Stimulated activated CD4-positive, alpha-beta T cell treated with anti-CD3 and anti-CD28 coated beads, Interleukin-15, amount 100 ng/mL, for 24 hours (primary cell): ENCODE measurements at places on chromosomes 16 and 17.

DNA sequence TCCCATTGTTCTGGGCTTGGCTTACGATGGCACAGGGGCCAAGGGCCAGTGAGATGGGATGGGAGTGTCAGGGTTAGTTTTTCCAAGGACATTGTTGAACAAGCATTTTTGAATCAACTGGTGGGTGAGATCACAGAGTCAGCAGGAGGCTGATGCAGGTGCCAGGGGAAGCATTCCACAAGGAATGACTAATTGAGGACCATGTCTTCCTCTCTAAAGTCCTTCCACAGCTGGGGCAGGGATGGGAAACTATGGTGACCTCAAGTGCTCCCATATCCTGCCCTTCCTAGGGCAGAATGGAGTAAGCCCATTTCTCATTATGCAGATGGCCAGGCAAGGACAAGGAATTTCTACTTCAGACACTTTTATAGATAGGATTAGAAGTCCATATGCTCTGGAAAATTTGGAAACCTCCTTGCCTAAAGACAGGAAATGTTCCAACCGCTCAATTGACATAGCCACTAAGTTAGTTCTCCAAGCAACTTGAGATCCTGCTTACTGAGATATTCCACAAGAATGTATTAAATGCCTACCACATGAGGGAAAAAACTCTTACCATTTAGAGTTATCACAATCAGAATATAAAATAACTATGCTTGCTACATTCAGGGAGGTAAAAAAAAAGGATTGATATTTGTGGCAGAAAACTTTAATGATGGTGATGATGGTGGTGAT, 21.2 kb upstream of the ENGASE start:
- DNase-seq = no peak

GRCh38 chr17:50272246-50272645, 2.0 kb upstream of the TMEM92 start:
- no peak for DNase-seq

DNA sequence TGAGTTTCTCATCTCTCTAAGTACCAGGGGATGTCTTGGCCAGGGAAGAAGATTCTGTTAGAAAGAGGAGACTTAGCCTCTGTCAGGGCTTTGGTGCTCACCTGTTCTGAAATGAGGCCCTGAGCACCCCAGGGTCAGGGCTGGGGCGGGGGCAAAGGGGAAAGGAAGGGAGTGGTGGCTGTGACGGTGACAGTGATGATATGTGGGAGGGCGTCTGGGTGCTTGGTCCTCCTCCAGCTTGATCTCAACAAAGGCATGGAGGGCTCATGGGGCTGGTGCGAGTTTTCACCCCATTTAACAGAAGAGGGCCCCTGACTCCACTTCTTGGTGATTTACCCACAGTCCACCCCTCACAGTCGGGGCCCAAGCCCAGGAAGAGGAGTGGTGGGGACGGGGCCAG, 15.1 kb downstream of the SOX8 start:
- no peak for DNase-seq

GRCh38 chr16:3780570-3780969, 63.2 kb upstream of the TRAP1 start:
- DNase-seq = no peak

DNA sequence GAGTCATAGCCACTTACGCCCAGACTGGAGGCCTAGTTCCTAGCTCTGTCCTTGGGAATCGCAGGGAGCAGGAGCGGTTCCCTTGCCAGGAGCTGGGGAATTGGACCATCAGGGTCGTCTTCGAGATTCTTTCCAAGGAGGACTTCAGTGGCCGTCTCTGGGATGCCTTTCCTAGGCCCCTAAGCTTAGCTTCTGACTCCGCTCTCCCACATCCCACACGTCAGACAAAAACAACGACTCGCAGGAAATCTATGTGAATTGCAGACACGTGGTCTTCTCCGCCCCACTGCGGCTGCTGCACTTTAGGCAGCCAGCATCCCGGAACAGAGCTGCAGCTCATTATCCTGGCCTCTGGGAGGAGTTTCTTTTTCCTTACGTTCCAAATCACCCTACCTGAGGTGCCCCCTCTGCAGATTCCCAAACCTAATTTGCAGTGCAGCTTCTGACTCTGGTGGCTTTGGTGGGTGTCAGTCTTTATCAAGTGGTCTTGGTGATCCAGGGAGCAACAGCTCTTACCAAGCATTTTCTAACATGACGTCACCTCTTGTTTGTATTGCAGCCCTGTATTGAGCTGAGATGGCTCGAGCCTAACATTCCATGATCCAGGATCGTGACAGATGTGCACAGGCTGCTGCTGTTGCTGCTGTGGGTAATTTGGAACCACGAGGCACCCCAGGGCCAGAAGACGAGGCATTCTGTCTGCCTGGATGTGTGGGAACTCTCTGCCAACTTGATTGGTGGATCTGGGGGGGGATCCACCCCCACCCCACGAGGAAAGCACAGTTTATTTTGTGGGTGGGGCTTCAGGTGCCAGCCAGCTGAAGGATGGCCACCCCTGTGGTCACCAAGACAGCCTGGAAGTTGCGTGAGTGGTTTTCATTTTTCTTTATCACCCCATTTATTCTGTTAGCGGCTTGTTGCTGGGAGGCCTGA, 1.1 kb downstream of the KATNB1 start:
- DNase-seq = peak; percentile 61

- DNase-seq = no peak
These were observed 18.1 kb downstream of the ANKFN1 start for GRCh38 chr17:56171186-56171959.

DNA sequence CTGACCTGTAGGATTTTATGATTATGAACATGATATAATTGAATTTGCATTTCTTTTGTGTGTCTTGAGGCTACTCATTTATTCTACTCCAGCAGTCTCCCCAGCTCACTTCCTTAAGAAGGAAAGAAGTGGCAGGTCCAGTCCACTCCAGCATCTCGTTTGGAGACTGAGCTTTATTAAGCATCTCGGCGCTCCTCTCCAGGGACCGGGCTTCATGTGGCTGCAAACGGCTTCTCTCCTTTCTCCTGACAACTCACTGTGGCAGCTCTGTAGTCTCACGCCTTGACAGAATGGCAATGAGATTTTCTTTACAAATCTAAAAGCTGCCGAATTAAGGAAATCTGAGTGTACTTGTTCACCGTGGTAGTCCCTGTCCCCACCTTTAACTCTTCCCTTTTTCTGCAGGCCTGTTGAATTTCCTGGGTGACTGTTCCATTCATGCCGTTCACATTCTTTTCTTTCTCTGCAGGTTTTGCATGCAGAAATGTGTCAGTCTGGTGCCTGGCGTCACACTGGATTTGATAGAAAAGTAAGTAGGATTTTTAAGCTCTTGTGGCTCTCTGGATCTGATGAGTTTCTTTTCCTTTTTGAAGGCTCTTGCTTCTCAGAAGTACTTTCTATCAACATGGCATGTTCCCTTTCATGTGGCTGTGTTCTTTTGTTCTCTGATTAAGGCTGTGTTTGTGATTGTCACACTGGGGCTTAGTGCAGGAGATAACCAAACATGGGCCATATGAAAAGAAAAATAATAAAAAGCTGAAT, 200.5 kb upstream of the CHMP6 start:
- peak; percentile 35 for DNase-seq

- no peak for DNase-seq
These were observed 5.1 kb upstream of the RASL10B start for GRCh38 chr17:35726127-35726952.

DNA sequence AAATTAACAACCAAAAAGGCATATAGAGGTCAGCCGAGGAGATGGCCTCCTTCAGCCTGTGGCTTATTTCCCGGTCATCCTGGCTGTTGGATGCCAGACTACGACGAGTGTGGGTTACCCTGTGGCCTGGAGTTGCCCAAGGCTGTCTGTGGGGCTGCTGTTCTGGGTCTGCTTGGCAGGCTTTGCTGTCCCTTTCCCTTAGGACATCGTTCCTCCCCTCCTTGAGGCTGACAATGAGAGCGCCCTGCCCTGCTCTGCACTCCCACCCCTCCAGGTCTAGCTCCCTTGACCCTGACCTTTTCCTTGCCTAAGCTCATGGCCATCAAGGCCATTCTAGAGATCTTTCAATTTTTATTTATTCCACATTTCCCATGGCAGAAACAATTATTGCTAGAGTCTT, 1.9 kb upstream of the CBFB start:
- no peak for DNase-seq

DNA sequence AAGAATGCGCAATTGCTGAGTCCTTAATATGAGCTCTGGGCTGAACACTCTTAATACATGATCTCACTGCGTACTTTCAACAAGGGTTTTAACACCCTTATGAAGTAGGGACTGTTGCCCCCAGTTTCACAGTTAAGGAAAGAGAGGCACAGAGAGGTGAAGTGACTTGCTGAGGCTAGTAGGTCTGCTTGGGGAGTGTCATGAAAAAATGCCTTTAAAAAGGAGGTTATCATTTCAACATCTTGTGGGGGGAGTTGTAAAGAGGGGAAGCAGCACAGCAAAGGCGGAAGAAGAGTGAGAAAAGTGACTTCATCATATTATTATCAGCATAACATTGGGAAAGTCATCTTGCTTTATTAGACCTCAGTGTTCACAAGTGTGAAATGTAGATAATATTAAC, 2.1 kb downstream of the CCL4L2 start:
- DNase-seq = no peak

DNA sequence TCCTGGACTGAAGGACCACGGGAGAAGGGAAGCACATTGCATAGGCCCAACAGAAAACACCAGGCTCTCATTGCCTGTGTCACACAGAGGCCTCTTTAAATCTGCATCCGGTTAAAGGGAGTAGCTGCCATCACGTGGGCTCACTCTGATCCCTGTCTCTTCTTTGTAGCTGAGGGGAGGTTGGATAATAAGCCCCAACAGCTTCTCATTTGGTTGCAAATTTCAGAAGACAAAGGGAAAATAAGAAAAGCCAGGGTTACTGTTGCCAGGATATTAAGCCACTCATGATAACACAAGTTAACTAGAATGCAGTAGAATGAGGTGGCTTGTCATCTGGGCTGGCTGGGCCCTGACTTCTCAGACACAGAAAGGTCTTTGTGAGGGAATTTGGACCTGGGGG, 325.1 kb upstream of the ERCC4 start:
- DNase-seq = no peak

DNA sequence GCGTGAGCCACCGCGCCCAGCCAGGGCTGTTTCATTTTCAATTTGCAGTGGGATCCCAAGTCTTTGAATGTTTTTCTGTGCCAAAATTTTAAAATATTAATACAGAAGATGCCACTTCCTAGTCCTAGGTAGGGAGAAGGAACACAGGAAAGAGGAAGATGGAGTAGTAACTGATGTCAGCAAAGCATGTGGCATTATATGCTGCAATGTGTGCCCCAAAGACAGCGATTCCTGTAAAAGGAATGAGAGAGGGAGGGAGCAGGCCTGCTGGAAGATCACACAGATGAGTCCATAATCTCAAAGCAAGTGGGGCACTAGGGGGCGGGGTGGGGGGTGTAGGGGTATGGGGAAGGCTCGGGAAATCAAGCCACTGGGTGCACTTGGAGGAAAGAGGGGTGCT, 23.4 kb upstream of the SSTR2 start:
- no peak for DNase-seq

GRCh38 chr17:73733517-73733916, 89.3 kb upstream of the SDK2 start:
- no peak for DNase-seq

GRCh38 chr16:84756830-84757229, 57.0 kb downstream of the USP10 start:
- DNase-seq = no peak

DNA sequence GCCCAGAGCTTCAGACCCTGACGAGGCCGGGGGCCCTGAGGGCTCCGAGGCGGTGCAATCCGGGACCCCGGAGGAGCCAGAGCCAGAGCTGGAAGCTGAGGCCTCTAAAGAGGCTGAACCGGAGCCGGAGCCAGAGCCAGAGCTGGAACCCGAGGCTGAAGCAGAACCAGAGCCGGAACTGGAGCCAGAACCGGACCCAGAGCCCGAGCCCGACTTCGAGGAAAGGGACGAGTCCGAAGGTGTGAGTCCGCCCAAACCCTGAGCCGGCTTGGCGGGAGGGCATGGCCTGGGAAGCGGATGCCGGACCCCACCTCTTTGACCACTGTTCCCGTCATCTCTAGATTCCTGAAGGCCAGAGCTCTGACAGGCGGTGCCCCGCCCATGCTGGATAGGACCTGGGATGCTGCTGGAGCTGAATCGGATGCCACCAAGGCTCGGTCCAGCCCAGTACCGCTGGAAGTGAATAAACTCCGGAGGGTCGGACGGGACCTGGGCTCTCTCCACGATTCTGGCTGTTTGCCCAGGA, 4.4 kb downstream of the NOL3 start:
- DNase-seq = no peak

DNA sequence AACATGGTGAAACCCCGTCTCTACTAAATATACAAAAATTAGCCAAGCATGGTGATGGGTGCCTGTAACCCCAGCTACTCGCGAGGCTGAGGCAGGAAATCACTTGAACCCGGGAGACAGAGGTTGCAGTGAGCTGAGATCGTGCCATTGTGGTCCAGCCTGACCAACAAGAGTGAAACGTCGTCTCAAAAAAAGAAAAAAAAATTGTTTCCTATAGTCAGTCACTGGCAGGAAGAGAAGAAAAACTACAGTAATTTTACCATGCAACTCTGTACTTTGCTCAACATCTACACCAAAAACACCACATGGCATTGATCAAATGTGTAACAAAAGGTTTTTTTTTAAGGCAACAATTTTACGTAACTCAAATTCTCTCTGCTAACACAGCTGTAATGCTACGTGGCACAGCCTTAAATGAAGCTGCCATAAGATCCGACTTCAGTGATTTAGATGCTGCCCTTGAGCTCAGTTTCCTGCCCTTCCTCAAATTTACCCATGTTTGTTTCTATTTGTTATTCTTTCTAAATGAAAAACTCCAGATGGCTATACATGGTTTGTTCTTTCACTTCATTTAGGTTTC, 40.2 kb downstream of the CNOT1 start:
- DNase-seq = no peak

DNA sequence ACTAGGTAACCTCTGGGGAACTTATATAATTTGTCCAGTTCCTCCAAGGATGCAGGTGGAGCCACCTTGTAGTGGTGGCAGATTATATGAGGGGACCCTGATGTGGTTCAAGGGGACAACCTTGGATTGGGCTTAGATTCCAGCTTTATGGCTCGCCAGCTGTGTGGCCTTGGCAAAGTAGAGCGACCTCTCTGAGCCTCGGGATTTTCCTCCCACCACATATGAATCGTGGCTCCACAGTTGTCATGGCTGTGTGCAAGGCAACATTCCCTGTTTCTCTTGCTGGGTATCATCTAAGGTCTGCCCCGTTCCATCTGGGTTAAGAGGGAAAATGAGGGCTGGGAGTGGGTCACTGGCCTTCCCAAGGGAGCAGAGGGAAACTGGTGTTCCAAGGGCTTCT, 104.6 kb downstream of the RAB11FIP4 start:
- no peak for DNase-seq

GRCh38 chr16:22161999-22162655, at the start of gene SDR42E2:
SDR42E2 (plus strand) TSS chr16:22162506; CDS start chr16:22165583, 3,077 bp downstream.
- peak; percentile 51 for DNase-seq

GRCh38 chr16:78368121-78369102, 269.0 kb downstream of the WWOX start:
- no peak for DNase-seq
